Right renal pelvis (tissue), 4 donors: ENCODE measurements at places on chromosomes 16 and 17.

GRCh38 chr17:46175891-46176290, 17.3 kb downstream of the KANSL1 start:
- DNase-seq = no peak

- DNase-seq = no peak
Measured at GRCh38 chr16:9119795-9120194, 28.4 kb downstream of the HAPSTR1 start.

GRCh38 chr16:71337631-71338030, 20.9 kb upstream of the CALB2 start:
- DNase-seq = no peak

DNA sequence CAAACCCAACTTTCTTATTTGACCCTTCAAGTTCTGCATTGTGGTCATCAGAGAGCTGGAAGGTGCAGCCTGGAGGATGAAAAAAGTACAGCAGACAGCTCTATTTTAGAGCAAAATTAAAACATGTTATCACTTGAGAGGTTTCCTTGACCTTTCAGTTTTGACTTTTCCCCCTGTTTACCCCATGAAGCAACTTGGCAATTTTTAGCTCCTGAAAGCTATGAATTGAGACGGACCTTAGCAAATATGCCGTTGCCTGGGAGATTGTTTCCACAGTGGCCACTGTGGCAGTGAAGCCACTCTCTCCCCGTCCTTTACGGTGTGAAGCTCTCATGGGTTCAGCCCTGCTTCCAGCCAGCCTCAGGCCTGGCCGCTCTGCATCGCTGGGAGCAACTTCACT, 398.6 kb downstream of the CPPED1 start:
- DNase-seq = no peak

- no peak for DNase-seq
Measured at GRCh38 chr17:56866496-56866895, 32.5 kb downstream of the DGKE start.

DNA sequence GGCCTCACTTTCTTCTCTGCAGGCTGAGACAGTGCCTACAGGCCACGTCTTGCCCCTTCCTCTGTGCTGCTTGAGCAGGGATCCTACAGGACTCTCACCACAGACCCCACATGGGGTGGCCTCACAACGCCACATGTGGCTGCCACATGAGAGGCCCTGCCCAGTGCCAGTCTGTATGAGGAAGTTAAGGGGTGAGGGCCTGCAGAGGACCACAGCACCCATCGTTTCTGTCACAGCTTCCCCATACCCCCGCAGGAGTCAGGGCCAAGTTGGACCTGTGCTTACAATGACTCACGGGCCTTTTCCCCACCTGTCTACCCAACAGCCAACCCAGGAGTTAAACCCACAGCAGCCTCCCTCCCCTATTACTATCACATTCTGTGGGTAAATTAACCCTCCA, 2.9 kb upstream of the GSDMB start:
- DNase-seq = no peak
